EL (cell line): ENCODE measurements at places on chromosomes 16 and 17.

- DNase-seq = no peak
Measured at GRCh38 chr17:80574496-80574895, 29.9 kb downstream of the RPTOR start.

- no peak for DNase-seq
Measured at GRCh38 chr17:3859940-3860339, 13.9 kb upstream of the NCBP3 start.

GRCh38 chr17:47797797-47798196 is 23.8 kb downstream of the OSBPL7 start:
- no peak for DNase-seq

DNA sequence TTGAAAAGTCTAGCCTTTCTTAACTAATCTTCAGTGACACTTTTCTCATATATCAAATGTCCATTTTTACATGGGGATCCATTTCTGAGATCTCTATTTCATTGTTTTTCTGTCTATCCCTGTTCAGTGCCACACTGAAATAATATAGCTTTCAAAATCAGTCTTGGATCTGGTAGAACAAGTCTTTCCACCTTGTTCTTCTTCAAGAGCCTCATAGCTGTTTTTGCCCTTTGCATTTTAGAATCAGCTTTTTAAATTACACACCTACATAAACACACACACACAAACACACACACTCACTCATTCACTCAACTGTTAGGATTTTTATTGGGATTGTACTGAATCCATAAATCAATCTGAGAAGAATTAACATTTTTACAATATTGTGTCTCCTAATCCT is 19.2 kb downstream of the GSDMB start:
- no peak for DNase-seq

- peak; percentile 5 for DNase-seq
Measured at GRCh38 chr16:68190736-68191510, 45.0 kb downstream of the ESRP2 start.

- DNase-seq = no peak
Measured at GRCh38 chr17:28705728-28706334, 5.9 kb downstream of the PROCA1 start.

- DNase-seq = no peak
Measured at GRCh38 chr17:59899099-59899498, 6.2 kb downstream of the RPS6KB1 start.

- no peak for DNase-seq
Measured at GRCh38 chr17:31572341-31572740, 180.9 kb downstream of the RAB11FIP4 start.

GRCh38 chr16:21103941-21104860 is 46.4 kb downstream of the DNAH3 start:
- peak; percentile 52 for DNase-seq

GRCh38 chr17:46818929-46819859 is 702 bp upstream of the WNT3 start:
- DNase-seq = no peak

DNA sequence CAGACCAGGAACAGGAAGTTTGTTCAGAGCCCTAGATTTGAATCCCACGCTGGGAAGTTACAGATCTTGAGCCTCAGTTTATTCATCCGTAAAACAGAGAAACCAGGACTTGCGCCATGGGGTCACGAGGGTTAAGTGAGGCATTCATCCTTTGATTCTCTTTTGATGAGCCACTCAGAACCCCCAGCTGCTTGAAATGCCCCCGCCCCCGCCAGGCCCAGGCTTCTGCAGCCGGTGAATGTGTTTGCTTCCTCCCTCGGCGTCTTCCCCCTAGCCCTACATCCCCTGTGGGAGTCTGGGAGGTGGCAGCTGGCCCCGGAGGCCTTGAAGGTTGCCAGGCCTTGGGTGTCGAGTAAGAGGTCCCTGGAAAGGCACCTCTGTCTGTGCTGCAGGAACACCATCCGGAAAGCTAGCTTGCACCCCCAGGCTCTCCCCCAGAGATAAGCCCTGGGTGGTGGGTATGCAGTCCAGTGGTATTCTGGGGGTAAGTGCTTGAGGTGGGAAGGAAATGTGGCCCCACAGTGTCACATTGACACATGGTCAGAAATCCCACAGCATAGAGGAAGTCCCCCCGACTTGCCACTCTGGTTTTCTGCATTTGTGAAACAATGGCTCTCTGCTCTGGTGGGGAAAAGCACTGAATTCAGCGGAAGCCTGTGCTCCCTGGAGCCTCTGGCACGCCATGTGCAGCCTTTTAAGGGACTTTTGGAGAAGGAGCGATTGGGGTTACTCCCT is 14.9 kb downstream of the IRF8 start:
- no peak for DNase-seq

DNA sequence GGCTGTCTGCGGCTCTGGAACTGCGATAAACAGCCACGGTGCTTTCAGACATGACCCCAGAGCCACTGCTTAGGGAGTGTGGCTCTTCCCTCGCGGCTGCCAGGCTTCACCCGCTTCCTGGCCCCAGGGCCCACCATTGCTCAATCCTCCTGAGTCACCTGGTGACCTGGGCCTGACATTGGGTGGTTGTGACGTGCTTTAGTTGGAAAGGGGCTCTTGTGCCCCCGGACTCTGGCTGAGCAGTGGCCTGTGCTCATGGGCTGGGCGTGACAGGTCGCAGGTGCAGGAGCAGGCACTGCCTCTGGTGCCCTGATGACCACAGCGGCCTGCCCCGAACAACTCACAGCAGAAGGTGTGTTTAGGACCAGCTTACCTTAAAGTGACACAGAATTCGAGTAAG is 8.6 kb upstream of the NUDT16L1 start:
- DNase-seq = no peak

DNA sequence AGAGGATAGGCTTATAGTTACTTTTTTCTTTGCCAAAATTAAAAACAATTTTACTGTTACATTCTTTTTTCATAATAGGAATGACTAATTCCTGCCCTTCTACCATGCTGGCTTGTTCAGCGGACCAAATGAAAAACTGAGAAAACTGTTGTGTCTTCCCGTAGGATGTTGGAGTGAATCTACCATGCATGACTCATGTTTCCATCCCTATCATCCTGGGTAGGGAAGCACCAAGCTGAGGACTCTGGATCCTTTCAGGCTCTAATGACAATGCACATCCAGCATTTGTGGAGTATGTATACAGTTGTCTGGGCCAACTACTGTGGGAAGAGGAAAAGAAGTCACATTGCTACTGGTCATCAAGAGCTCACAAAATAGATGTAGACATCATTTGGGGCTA is 41.1 kb upstream of the DHX8 start:
- peak; percentile 50 for DNase-seq

- DNase-seq = no peak
Measured at GRCh38 chr16:1291576-1291974, 17.9 kb upstream of the UBE2I start.

DNA sequence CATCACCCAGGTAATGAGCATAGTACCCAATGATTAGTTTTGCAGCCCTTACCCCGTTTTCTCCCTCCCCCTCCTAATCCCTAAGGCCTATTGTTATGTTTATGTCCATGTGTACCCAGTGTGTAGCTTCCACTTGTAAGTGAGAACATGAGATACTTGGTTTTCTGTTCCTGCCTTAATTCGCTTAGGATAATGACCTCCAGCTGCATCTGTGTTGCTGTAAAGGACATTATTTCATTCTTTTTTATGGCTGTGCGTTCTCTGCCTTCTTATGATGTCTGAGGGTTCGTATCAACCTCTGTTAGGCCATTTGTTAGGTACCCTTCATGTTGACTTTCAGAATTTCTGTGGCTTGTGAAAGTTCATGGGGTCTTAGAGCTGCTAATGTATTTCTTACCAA is 31.0 kb downstream of the CTCF start:
- DNase-seq = no peak

DNA sequence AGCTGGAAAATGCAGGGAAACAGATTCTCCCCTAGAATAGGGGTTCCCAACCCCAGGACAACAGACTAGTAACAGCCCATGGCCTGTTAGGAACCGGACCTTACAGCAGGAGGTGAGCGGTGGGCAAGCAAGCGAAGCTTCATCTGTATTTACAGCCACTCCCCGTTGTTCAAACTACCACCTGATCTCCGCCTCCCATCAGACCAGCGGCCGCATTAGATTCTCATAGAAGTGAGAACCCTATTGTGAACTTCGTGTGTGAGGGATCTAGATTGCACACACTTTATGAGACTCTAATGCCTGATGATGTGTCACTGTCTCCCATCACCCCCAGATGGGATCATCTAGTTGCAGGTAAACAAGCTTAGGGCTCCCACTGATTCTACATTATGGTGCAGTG is 3.5 kb downstream of the CD300LB start:
- DNase-seq = no peak

GRCh38 chr16:84270531-84270930 is 24.1 kb upstream of the WFDC1 start:
- no peak for DNase-seq
